ENCODE measurements at places on chromosomes 7 and 10. TPM values are rescaled to one million over a fixed set of nuclear protein-coding genes. Genes with fewer than 3 reads are reported as not detected.

AKR1C8 gene
- polyA plus RNA-seq: 0.64 TPM

UPF2 gene
- 33.8 TPM for polyA plus RNA-seq

FGFR2 gene
- 86.5 TPM for polyA plus RNA-seq

CPA2 gene
- 0.52 TPM for polyA plus RNA-seq

DLX5 gene
- polyA plus RNA-seq: 0.19 TPM

DNA sequence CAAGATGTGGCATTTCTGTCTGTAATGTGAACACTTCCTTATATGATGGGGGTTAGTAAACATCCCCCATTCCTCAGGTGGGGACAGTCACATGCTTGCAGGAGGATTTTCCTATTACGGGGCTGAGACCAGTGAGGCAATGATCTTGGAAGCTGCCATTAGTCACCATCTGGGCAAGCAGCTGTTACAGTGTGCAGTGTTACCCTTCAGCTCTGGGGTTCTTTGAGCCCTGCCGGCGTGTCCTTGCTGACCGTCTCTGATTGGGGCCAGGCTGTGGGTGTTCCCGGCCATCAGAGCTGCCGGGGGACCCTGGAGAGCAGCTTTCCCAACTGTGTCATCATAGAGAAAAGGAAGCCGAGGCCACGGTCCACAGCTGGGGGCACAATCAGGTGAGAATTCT, 126.8 kb upstream of the FAM20C start:
- DNase-seq: no peak

GRCh38 chr7:65301007-65301406, 72.6 kb upstream of the ZNF92 start:
- DNase-seq: no peak

DNA sequence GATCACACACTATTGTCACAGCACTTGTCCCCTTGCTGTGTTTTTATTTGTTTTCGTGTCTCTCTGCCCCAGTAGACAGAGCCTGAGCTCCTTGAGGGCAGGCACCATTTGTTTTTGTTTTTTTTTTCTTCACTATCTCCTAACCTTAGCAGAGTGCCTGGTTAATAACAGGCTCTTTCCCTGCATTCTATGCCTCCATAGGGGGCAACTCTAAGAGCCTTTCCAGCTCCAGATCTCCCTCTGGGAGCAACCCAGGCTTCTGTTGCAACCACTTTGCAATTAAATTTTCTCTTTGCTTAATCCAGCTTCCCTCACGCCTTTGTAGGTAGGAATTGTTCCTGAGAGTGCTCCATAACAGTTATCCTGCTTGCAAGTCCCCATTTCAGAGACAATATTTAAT, 148.4 kb downstream of the PLXDC2 start:
- DNase-seq: no peak

DNA sequence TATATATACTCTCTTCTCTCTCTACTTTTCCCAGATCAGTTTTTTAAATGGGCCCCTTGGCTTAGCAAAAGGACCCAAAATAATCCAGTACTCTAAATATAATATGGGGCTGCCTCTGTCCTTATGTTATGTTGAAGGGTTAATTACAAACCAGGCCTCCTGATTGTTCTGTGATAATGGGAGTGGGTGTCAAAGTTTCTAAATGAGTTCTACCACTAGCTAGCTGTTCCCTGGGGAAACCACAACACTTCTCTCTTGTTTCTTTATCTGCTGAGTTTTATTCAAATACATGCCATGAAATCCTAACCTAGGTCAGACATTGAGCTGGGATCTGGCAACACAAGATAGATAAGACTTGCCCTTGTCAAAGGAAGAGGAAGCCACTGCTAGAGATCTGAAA, 3.8 kb downstream of the HTR5A start:
- DNase-seq: no peak

- DNase-seq: peak; percentile 78
These were observed 208.4 kb downstream of the TPST1 start for GRCh38 chr7:66413379-66414114.

DNA sequence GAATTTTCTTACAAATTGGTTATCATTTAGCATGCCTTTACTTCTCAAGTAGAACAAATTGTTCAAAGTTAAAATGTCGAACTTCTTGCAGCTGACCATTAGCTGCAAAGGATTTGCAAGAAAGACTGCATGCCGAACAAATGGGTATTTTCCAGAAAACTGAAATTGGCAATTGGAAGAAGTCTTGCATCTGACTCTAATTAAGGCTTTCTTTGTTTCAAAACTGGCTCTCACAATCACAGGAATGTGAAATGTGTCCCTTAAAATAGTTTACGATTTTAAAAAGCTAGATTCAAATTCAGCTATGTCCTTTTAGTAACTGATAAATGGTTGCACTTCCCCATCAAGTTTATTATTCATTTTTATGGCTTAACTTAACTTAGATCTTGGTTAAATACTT, 207.9 kb downstream of the ARL4A start:
- no peak for DNase-seq

- no peak for DNase-seq
These were observed 66.3 kb upstream of the EFCAB10 start for GRCh38 chr7:105647591-105647990.

DNA sequence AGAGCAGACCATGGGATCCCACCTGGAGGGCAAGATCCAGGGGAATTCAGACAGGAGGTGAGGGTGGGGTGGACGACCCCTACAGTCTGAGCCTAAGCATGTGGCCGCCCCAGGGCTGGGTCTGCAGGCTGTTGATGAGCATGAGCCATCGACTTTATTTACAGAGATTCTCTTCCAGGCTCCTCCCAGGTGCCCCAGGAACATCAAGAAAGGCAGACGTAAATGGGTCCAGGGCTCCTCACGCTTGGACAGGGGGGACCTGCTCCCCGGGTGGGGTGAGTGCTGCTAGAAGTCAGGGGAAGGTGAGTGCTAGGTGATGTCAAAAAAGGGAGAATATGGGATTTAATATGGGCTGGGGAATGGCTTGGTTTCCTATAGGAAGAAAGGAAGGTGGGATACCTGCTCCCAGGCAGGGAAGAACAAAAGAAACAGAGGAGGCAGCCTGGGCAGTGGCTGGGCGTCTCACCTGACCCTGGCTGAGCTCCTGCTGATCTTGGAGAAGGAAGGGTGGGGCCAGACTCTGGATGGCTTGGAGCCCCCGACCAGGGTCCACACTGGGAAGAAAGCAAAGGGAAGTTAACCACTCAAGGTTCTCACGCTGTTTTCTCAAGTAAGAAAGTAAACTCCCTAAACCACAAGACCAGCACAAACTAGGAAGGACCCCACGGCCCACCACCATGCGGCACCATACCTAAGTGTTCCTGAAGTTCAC, 162.1 kb upstream of the SHH start:
- no peak for DNase-seq

DNA sequence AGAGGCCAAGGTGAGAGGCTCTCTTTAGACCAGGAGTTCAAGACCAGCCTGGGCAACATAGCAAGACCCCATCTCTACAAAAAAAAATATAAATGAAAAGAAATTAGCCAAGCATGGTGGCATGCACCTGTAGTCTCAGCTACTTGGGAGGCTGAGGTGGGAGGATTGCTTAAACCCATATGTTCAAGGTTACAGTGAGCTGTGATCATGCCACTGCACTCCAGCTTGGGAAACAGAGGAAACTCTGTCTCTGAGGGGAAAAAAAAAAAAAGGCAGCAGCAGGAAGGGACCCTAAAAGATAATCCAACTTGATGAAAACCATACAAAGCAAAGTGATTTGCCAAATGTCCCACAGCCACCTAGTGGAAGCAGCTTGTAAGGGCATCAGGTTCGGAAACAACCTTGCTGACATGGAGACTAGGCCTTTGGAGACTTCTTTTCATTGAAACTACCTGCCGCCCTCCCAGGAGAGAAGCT, 15.6 kb upstream of the PBLD start:
- DNase-seq: no peak

DNA sequence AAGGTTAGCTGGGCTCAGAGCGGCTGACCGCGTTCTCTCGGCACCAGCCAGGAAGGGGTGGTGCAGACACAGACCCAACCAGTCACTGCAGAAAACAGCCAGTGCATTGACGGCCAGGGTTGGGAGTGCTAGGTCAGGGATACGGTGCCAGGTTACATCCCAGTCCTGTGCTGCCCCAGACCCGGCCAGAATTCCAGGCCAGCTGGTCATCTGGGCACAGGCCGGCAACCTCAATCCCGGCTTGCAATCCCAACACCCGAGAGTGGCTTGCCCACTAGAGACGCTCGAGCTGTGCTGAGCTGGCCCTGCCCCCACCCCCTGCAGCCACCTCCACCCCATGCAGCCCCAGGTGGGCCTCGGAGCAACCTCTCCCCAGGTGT, 3.8 kb downstream of the PRAP1 start:
- no peak for DNase-seq

GRCh38 chr7:129262324-129262723, 37.5 kb downstream of the AHCYL2 start:
- DNase-seq: no peak

DNA sequence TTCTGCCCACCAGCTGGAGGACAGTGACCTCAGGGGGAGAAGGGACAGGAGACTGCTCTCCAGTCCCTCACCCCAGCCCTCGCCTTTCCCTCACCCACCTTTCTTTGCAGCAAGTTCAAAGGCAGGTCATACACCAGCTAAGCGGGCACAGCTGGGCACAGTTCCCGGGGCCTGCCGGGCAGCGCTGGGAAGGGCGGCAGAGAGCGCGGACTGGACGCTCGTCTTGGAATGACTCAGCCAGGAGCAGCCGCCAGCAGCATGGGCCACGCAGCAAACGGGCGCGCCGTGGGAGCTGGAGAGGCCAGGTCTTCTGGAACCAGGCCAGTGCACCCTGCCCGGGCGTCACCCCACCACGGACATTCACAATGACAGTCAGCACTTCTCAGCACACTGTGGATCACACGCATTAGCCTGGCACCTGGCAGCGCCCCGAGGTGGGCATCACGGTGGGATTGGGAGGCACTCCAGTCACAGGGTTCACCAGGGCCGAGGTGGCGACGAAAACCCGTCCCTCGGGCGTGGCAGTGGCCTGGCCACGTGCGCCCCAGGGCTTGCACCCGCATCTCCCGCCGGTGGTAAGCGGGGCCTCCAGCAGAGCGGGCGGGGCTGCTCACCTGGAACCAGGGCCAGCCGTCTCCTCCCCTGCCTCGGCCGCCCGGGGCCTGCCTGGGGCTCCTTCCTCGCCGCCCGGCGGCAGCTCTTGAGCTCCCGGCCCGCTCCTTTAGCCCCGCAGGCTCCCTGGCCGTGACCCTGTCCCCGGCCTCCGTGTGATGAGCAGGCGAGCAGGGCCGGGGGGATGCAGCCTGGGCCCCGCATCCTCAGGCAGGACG, 29.0 kb upstream of the WDFY4 start:
- DNase-seq: no peak

- peak; percentile 42 for DNase-seq
These were observed 1.7 kb downstream of the ZEB1 start for GRCh38 chr10:31320550-31321211.

GRCh38 chr10:90494183-90494582, 363.7 kb downstream of the HTR7 start:
- DNase-seq: no peak

- DNase-seq: peak; percentile 73
These were observed 316.5 kb downstream of the ADARB2 start for GRCh38 chr10:1420661-1421362.

All from renal cortex interstitium (tissue), 15 donors.